Thyroid gland (tissue), 4 donors: ENCODE measurements at places on chromosomes 4 and X. TPM values are rescaled to one million over a fixed set of nuclear protein-coding genes. Genes with fewer than 3 reads are reported as not detected.

DNA sequence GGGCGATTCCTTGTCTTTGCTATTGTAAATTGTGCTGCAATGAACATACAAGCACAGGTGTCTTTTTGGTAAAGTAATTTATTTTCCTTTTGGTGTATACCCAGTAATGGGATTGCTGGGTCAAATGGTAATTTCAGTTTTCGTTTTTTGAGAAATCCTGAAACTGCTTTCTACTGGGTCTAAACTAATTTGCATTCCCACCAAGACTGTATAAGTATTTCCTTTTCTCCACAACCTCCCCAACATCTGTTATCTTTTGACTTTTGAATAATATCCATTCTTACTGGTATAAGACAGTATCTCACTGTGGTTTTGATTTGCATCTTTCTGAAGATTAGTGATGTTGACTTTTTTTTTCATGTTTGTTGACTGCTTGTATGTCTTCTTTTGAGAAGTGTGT lies 2506.0 kb downstream of the PCDH7 start:
- DNase-seq = no peak

DNA sequence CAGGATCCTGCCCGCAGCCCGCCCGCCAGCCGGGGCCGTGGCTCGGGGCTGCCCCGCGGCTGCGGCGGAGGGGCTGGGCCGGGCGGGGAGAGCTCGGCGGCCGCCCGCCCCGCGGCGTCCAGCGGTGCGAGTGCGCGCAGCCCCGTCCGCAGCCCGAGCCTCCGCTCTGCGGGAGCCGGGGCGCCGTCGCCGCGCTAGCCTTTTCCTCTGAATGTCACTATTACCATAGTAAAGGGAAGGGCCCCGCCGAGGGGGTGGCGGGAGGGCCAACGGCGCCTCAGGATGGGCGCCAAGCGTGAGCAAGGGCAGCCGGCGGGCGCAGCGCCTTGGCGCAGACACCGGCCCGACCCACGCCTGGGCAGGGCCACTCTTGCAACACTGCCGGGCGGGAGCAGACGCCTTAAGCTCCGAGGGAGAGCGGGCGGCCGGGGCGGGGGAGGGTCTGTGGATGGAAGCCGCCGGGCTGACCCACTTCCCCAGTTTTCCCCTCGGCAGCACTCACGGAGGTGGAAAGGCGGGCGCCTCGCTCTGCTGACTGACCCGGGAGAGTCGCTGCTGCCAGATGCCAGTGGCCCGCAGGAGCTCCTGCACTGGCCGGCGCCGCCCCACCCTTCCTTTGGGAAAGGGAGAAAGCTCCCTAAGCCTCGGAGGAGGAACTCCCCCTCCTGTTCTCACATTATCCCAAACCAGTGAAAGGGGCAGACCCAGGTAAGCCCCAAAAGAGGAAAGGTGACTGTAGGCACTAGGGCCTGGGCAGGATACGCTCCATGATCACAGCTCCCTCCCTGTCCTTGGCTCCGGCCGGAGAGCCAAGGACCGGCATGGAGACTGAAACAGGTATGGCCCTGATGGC lies 329.4 kb downstream of the HNRNPD start:
- peak; percentile 81 for DNase-seq

GRCh38 chr4:62709618-62710252 lies 1509.6 kb downstream of the ADGRL3 start:
- DNase-seq = no peak

DNA sequence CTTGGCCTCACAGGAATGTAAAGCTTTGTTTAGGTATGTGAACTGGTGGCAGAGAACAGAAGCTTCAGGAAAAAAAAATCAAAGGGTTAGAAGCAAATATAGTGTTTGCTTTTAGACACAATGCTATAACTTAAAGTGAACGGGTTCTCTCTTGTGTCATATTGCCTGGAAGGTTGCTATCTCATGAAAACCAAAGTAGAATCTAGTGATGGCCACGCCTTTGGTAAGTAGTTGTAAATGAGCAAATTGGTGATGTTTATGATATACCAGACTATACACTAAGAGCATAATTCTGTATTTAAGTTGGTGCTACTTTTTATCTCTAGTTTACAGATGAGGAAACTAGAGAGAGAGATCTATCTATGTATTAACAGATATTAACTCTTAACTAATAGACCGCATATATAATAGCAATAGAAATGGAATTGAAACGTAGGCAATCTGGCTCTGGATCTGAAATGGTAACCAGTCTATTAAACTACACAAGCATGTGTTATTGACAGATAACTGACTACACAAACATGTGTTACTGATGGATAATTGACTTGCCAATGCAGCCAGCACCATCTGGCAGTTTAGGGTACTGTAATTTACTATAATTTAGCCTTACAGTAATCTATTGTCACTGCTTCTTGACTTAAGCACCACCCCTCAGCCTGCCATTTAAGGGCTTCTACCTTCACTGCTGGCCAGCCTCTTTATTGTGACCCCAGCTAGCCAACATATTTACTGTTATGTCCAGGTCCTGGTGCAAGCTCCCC lies 40.8 kb downstream of the HCCS start:
- no peak for DNase-seq

The NDST4 gene
- total RNA-seq = not detected

The SOX3 gene
- not detected for total RNA-seq
